ENCODE measurements at places on chromosomes 3 and 15.

- DNase-seq: no peak
Measured at GRCh38 chr3:195537995-195538394, 5.1 kb downstream of the PPP1R2 start.

DNA sequence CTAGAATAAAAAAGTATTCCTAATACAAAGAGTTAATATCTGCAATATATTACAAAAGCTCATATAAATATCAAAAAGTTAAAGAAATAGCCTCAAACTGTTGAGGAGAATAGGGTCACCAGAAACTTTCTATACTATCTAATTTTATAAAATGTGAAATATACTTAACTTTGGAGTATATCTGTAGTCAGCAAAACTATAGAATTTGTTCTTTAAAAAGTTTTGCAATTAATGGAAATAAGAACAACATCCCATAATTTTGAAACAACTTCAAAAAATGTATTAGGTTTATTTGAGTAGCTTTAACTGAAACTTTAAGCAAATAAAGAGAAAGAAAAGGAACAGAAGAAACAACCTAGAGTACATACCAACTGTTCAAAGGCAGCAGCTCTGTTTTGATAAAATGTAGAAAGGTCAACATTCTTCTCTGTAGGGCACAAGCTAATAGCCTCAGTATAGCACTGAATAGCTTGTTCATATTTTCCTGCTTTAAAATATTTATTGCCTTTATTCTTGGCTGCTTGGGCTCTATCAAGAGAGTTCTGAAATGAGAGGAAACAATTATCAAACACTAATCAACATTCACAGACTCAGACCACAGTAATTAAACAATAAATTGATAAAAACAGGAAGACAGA, 14.3 kb downstream of the TOMM70 start:
- DNase-seq: no peak

DNA sequence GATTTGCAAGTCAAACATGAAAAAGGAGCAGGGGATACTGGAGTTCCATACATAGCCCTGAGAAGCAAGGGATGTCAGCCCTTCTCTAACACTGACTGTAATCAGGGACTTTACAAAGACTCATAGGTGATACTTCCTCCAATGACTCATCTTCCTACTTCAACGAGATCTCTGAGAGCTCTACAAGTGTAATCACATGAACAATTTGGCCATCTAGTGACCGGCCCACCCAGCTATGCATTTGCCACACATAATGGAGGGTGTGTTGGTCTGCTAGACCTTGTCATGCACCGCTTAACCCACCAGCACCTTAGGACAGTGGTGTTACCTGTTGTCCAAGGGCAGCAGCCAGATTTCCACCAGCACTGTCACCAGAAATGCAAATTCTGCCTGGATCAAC, 75.3 kb downstream of the NCEH1 start:
- DNase-seq: peak; percentile 36

DNA sequence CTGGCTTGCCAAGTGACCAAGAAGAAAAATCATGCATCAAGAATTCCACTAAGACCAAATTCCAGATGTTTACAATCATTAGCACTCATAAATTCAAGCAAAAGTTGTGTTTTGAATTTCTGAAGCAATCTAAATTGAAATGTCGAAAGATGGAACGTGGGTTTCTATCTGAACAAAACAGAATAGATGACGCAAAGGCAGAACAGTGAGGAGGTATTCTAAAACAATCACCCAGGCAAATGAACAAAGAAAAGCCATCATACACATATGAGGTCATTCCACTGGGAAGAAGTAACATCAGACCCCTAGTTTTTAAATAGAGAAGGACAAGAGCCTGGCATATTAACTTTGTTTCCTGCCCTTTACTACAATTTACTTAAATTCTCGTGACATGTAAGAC, 58.0 kb downstream of the MCF2L2 start:
- no peak for DNase-seq

DNA sequence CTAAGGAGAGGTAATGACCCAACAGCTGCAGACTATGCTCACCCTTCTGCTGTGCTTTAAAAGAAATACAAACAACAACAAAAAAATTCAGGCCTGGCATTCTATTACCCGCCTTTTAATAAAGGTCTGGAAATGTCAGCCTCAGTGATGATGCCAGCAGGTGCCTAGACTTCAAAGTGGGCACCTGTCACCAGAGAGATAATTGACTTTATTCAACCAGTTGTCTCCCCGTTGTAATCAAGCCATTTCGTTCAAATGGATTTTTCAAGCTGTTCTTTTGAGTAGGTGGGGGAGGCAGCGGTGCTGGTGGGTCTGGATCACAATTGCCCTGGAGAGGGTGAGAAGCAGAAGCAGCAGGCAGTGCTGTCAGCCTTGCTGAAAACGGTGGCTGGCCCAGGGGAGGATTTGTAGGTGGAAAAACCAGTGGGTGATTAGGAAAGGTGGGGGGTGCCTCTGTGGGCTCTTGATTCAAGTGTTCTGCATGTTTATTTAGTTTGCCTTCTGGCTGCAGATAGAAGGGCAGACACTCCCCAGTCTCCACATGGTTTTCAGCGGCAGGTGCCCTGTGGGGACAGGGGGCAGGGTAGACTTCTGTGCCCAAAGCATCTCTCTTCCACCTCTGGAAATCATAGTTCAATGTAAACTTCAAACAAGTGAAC, 300.2 kb upstream of the SLCO3A1 start:
- no peak for DNase-seq

DNA sequence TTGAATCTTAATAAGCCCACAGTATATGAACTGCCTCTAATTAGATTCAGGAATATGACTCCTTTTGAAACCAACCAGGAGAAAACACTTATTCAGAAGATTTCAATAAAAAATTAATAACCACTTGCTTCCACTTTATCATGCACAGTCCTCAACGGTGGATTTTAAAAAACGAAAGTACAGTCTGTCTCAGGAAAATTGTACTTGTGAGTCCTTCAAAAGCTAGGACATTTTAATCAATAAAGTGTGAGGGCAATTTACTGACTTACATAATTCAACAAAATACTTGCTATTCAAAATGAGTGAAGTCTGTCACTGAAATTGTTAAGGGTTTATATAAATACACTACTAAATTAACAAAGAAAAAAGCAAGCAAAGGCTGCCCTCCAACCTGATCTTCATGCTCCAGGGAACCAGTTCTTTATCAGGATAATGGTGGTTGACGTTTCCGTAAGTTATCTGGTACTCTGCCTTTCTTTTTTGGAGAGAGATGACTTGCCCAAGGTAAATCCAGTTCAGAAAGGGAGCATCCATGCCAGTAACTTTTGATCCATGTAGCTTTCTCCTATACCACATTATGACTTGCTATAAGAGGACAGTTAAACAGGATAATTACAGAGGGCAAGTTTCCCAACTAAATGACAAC, 17.0 kb downstream of the SUCLG2 start:
- no peak for DNase-seq

DNA sequence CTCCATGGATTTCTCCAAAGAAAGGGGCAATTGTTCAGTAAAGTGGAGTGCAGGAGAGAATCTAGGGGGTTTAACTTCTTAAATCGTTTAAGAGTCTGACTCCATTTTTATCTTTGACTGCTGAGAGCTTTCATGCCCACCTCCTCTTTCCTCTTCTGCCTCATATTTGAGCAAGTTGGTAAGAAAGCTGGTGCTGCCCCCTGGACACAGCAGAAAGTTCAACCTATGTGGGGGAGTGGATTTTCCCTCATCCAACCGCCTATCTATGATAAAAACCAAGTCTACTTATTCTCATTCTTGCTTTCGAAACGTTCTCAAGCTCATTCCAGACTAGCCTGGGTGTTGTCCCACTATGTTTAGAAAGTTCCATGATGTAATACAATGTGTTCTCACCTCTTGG, 26.0 kb downstream of the HHLA2 start:
- DNase-seq: no peak

GRCh38 chr3:157417247-157417646, 19.4 kb upstream of the PTX3 start:
- no peak for DNase-seq

- no peak for DNase-seq
Measured at GRCh38 chr15:57595011-57595866, 3.5 kb downstream of the MYZAP start.

DNA sequence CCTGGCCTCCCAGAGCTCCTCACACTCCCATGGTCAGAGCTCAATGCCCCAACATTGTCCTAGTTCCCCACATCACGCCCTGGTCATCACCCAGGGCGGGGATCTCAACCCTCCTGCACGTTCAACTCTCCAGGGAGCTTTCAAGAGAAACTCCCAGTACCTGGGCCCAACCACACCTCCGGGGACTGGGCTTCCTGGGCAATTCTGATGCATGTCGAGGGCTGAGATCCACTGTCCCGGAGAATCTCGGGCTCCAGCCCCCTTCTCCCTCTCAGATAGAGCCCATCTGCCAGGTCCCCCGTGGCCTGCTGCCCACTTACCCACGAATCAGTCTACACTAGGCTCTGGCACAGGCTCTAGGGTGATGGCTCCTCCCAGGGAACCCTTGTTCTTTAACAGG, 39.2 kb downstream of the UMPS start:
- DNase-seq: no peak

DNA sequence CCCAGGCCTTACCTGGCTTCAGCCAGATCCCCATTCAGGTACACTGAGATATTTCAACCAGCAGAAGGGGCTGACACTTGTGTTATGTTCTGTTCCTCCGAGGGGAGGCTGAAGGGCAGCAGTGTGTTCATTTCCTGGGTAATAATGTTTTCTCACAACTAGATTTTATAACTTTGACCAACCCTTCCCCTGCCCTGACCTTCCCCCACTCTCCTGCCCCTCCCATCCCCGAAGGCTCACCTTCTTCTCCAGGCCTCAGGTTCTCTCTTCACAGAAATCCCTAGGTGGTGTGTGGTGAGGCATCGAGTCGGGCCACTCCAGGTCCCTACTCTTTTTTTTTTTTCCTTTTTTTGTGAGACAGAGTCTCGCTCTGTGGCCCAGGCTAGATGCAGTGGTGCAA, 34.6 kb downstream of the EPHB3 start:
- DNase-seq: no peak

DNA sequence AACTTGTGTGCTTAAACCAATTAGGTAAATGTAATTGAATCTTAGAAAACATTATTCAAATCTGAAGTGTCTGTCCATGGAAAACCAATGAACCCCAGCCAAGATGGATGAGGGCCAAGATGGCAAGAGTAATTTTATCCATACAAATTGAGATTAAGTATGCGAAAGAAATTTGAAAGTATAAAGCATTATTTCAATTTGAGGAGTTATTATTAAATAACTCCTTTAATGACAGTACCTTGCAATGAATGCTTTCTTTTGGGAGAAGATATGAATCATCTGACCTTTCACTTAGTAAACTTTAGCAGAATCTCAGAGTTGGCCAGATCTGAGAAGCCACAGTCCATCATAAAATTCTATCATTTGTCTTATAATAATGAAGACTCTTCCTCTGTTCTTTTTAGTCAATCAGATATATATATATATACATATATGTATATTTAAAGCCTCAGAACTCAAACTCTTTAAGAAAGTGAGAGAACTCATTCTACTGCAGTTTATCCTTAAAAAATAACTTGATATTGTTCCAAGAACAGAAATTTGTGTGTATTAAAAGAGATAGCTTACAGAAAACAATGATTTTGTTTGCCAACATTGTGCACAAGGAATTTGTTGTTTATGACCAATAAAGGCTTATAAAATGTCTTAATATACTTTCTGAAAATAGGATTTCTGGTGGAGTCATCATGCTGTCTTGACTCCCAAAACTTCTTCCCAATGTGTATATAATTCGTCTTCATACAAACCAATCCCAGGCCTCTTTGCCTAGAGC, 434.8 kb upstream of the THBS1 start:
- no peak for DNase-seq

DNA sequence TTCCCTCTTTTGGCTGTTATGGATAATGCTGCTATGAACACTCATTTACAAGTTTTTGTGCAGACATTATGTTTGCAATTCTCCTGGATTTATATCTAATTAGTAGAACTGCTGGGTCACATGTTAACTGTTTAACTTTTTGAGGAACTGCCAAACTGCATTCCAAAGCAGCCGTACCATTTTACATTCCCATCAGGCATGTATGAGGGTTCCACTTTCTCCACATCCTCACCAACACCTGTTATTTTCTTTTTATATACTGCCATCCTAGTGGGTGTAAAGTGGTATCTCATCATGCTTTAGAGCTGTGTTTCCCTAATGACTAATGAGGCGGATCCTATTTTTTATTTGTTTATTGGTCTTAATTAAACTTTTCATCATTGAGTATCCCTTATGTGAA, 9.2 kb downstream of the KPNA4 start:
- no peak for DNase-seq

DNA sequence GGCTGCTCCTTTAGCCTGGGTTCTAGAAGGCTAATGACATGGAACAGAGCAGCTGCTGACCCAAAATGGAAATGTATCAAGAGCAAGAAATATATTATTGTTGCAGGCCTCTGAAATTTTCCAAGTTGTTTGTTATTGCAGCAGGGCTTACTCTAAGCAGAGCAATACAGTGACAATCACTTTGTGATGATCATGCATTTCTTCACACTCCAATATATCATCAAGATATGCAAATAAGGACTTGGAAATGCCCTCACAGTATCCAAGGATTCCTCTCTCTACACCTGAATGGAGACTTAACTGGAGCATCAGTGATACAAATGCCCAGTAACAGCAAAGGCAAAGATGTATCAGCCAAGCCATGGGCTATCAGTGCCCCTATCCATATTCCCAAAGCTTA, 89.6 kb downstream of the PDZRN3 start:
- no peak for DNase-seq

- DNase-seq: no peak
Measured at GRCh38 chr3:59957150-59957549, 907.3 kb upstream of the CFAP20DC start.

DNA sequence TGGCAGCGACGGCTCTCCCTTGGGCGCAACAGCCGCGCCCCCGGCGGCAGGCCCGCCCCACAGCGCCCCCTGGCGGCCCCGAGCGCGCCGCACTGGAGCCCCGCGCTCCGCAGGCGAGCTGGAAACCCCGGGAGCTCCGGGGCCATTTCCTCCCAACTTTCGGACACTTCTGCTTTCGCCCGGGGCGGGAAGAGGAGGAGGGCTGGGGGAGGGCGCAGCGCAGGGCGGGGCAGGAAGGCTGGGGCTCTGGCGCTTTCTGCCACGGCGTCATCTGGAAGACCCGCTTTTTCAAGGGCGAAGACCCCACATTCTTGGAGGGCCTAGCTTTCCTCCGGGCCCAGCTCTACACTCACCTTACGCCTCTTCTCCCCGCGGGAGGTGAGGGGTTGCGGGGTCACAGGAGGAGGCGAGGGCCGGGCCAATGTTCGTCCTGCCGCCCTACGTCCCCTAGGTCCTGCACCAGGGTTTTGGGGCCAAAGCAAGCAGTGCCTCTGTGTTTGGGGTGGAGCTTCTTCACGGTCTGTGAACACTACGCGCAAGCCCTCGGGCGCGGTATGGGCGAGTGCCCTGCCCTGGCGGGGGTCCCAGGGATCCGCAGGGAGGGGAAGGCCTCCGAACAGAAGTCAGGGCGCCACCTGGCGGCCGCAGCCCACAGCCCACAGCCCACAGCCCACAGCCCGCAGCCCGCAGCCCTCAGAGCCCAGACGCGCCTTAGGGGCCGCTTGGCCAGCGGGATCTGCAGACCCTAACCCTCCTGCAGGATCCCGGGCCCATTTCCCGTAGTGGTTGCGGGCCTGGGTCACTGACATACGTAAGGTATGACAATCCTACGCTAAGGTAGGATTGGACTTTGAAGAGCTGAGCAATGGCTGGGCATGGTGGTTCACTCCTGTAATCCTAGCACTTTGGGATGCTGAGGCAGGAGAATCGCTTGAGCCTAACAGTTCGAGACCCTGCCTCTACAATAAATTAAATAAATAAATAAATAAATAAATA, 31.1 kb downstream of the FOXL2 start:
- peak; percentile 93 for DNase-seq

- no peak for DNase-seq
Measured at GRCh38 chr3:38190481-38190881, 25.1 kb downstream of the OXSR1 start.
